ENCODE measurements at places on chromosomes 6 and 20.

- no peak for DNase-seq
Observed at GRCh38 chr6:108914235-108915022, 66.2 kb downstream of the ARMC2 start.

GRCh38 chr6:13194852-13195251 lies 133.5 kb downstream of the TBC1D7 start:
- DNase-seq = no peak

DNA sequence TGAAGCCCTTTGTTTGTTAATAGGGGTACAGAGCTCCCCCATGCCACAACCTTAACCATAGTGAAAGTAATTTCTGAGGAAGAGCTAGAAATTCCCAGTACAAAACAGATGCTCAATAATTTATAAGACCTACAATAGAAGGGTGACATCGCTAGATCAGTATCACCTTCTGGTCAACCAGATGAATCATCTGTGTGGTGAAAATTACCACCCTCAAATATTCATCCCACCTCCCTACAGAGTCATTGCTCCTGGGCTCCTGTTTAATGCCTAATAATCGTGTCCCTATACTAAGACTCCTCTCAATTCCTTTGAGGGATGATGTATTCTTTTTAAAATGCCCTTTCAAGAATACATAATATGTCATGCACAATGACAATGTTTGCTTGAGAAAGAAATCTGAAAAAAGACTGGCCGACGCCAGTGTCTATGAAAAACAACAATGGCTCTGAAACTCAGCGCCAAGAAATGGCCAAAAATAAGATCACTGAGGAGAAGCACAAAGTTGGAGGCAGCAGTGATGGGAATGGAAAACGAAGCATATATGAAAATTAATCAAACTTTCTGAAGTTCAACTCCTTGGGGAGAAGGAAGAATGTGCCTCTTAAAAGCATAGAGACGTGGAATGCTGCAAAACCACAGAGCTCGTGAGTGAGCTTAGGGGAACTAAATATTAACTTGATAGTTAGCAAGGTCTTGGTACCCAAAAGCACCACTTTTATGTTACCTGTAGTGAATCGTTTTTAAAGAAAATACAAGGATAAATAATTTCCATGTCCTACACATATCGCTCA lies 11.0 kb upstream of the ADGRF5 start:
- DNase-seq = no peak

DNA sequence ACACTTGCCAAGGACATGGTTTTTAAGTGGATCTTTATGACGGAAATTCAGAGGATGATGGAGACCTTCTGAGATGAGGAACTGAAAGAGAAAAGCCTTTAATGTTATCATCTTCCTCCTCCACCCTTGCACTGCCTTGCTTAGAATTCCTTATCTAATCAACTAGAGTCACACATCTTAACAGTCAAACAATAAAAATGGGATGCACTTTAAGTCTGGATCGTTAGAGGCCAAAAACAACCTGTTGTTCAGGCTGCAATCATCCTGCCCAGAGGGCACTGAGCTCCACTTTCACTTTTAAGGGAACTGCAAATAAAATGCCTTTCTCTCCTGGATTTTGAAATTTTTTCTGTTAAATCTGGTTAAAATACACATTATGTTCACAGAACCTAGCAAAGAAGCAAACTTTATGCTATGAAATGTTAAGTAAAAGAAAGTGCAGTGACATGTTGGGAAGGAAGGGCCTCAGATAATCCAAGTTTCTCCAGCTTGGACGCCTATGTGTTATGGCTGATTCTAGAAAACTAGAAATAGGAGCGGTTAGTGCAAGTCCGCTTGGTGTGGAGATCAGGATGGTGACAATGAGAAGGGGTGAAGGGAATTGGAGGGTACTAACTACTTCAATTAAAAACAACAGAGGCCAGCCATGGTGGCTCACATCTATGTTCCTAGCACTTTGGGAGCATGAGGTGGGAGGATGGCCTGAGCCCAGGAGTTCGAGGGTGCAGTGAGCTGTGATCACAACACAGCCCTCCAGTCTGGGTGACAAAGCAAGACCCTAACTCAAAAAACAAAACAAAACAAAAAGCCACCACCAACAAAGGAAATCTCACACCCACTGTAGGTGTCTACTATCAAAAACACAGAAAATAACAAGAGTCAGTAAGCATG lies 66.4 kb upstream of the KIF13A start:
- DNase-seq = no peak

- DNase-seq = no peak
Observed at GRCh38 chr6:117502580-117502979, 20.1 kb downstream of the DCBLD1 start.

DNA sequence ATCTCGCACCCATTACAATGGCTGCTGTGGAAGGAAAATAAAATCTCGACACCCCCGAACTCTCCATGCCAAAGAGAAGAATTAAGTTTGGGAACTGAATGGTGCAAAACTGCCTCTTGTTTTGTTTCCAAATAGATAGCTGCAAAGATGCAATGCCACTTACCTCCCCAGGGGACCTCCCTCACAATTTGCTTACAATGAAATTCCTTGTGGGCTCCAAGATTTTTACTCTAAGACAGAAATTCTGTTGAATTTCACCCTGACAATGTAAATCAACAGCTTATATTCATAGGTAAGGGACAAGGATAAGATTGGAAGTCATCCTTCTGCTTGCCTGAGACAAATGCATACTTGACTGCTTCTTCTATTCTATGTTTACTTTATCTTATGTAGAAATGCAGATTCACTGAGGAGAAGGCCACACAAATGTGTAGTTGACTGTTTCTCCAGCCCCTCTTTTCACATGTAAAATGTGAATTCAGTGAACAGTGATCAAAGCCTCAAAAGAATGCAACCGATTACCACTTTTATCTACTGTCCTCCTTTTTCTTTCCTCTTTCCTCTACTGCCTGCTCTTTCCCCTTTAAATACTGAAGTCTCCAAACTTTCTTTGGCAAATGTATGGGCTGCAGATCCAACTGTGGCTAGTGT lies 36.6 kb downstream of the ADGRF4 start:
- DNase-seq = no peak

DNA sequence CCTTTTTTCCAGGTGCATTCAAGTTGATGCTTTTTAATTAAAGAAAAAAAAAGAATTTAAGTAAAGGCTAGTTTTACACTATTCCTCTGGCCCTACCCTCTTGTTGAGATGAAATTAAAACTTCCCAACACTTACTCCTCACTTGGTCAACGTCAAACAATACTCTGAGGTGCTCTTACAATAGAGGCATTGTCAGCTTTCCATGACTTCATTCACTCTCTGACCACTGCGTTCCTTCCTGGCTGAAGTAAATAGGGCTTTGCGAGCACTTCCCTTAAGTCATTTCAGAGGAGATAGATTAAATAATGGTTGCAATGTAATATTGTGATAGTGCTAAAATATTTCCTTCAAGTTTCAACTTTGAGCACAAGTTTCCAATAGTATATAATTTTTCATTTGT lies 229.8 kb upstream of the CEP162 start:
- DNase-seq = no peak

GRCh38 chr6:134352786-134353480 lies 35.0 kb upstream of the SGK1 start:
- DNase-seq = no peak

- DNase-seq = peak; percentile 35
Observed at GRCh38 chr6:88380083-88380482, 213.9 kb upstream of the CNR1 start.

DNA sequence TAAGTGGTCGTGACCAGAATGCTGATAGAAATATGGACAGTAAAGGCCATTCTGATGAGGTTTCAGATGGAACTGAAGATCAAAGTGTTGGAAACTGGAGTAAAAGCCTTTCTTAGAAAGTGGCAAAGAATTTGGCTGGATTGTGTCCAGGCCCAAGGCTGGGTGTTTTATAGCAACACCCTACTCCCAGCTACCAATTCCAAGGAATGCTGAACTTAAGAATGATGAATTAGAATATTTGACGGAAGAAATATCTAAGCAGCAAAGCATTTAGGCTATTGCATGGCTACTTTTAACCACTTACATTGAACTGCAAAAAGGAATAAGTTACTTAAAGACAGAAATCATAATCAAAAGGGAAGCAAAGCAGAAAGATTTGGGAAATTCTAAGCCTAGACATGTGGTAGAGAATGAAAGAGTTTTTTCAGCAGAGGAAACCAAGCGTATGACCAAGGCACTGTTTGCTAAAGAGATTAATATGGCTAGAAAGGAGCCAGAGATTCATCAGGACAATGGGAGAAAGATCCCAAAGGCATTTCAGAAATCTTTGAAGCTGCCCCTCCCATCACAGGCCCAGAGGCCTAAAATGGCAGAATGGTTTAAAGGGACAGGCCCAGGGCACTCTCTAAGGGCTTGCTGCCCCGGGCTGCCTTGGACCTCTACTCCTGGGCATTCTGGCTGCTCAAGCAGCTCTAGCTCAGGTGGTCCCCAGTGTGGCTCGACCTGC lies 25.8 kb downstream of the SDHAF4 start:
- DNase-seq = no peak

DNA sequence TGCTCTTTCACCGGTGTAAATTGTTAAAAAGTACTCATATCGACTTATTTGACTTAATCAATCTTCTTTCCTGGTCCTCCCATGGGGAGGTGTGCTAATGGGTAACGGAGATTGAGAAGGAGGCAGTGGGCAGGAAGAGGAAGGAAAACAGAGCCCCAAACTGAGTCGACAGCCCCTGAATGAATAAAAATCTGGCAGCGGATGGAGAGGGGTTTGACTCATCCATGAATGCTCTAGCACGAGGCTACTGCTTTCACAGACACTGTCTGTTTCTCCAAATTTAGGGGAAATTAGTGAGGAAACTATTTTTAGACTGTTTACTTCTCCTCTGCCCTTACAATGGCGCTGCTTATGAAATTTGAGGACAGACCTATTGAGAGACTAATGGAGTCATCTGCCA lies 142.2 kb upstream of the ATXN1 start:
- DNase-seq = no peak

DNA sequence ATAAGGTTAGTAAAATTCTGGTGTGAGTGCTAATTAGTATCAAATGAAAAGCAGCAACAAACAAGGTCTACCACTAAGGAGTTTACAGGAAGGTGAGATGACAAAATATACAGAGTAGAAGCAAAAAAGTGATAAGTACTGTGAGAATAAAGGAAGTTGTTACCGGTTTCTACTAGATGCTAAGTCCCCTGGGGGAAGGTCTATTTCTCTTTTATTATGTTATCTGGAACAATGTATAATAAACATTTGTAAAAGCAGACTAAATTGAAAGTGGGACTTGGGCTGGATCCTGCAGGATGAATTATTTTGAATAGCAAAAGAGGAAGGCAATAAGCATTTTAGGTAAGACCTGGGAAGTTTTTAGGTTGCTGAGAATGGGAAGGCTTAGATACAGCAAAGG lies 158.7 kb upstream of the SLC22A16 start:
- DNase-seq = no peak

Data from anterior cingulate cortex (tissue), 58 donors.